ENCODE measurements at places on chromosomes 3 and 15. TPM values are rescaled to one million over a fixed set of nuclear protein-coding genes. Genes with fewer than 3 reads are reported as not detected.

ZNF860 gene
- not detected for total RNA-seq

P2RY12 gene
- total RNA-seq, result 0.38 TPM

DNA sequence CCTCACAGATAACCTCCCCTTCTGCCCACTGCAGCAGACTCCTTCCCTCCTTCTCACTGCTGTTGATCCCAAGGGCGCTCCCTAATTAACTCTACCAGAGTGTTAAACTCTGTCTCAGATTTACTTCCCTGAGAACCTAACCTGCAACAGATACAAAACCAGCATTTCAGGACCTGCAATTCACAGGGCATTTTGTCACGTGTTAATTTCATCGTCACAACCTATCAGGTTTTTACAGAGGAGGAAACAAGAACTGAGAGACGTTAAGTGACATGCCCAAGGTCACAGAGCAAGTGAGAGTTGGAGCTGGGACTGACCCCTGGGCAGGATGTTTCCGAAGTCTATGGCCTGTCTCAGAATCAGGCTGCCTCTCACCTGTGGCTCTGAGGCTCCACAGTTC, 223.9 kb downstream of the UACA start:
- no peak overlapping the region for H3K4me3 ChIP-seq
- DNase-seq, result no peak

MED12L gene
- total RNA-seq, result 0.03 TPM

DNA sequence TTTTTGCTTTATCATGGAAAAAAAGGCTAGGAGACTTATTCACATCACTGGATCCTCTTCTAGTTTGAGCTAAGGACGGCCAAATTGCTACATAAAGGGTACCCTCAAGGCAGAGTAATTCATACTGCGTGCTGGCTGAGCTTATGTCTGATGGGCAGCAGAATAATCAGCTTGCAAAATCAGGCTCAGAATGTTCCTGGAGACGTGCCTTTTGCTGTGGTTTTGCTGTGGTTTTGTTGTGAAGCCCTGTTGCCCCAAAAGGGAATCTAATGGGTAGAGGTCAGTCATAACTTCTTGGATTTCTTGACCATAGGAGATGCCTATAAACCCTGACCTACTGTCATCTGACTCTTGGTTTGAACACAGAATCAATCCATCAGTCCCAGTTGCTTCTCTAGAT, 189.9 kb downstream of the SOX2 start:
- H3K27me3 ChIP-seq, result no peaks in the 10 kb centered on the region
- H3K4me3 ChIP-seq, result no peak overlapping the region
- H3K27ac ChIP-seq, result no peak overlapping the region
- DNase-seq, result no peak
